ENCODE measurements at places on chromosomes 11 and 22.

DNA sequence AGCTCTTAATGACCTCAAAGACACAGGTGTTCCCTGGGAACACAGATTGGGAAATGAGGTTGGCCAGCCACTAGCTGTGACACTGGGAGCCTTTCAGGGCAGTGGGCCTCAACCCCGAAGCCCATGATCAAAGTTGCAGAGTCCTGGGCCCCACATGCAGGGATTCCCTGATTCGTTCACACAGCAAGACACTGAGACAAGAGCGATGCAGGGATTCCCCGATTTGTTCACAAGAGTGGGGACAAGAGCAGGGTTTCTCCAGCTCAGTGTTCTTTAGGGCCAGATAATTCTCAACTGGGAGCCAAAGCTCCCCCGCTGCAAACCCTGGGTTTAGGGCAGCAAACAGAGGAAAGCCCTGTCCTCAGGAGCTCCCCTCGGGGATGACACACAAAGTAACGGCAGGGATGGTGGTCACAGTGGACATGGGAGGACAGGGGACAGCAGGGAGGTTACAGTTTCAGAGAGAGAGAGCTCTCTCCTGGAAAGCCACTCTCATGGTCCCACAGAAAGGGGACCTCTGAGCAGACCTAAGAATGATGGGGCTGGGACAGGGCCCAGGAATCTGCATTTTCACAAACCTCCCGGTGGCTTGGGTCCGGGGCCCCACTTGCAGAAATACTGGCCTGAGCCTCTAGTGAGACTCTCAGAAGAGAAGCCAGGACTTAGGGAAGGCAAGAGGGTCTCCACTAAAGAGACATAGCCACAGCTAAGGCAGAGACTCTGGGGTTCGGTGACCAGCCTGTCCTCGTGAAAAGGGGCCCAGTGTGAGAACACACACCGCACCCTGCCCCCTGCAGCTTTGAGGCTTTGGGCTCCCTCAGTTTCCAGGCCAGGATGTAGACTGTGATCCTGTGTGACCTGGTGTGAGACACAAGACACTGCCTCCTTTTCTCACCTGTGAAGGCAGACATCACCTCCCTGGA, 7.4 kb upstream of the GNAZ start:
- DNase-seq: no peak

DNA sequence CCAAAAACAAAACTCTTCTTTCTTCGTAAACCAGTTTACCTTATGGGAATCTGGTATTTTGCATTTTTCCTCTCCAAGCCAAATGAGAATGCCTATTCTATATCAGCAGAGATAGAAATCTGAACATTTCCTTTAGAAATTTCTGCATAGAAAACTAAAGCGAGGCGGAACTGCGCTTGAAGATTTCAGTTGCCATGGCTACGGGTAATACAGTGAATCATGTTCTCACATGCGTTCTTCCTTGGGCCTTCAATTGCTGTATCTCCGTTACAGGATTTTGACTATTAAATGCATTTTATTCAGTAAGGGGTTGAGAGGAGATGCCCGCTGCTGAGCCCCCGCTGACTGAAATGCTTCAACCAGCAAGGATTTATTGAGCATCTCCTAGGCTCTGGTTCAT, 108.2 kb upstream of the CRYBB3 start:
- no peak for DNase-seq

DNA sequence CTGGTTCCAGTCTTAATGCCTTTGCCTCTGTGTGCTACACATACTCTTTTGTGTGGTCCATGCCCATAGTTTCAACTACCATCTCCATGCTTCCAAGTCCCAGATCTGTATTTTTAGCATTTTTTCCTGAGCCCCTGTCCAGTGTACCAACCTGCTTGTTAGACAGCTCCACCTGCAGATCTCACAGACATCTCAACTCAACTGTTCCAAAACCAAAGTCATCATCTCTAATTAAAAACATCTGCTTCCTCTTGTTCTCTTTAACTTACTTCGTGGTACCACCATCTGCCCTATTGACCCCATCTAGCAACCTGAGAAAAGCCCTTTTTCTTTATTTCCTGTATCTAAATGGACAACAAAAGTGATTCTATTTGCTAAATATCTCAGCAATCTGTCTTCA, 8.6 kb upstream of the KMT2A start:
- no peak for DNase-seq

DNA sequence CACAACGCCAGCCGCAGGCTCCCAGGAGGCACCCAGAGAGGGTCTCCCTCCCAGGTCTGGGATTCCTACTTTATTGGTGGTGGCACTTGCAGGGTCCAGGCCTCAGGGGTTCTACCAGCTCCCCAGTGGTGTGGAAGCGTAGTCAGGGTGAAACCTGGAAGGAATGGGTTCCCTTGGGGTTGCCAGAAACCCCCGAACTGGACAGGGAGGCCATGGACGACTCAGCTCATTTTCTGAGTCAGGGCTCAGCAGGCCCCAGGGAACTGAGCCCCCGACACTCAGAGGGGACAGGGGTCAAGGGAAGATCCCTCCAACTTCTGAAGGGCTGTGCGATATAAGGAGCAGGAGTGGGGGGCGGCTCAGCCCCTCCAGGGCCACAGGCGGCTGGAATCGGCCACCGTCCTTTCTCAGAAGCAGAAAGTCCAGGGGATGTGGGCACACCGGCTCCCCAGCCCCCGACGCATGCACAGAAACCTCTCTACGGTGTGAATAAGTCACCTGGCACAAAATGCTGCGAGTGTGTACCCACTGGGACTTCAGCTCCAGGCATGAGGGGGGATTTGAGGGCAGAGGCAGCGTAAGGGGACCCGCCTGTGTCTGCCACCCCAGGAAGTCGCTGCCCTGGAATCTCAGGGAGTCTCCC, 25.1 kb downstream of the MRGPRG start:
- DNase-seq: peak; percentile 4

DNA sequence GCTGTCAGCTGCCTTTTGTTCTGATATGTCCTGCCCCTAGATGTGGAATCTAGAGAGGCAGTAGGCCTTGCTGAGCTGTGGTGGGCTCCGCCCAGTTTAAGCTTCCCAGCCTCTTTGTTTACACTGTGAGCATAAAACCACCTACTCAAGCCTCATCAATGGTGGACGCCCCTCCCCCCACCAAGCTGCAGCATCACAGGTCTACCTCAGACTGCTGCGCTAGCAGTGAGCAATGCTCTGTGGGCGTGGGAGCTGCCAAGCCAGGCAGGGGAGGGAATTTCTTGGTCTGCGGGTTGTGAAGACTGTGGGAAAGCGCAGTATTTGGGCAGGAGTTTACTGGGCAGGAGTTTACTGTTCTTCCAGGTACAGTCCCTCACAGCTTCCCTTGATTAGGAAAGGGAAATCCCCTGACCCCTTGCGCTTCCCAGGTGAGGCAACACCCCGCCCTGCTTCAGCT, 98.5 kb downstream of the SMCO4 start:
- no peak for DNase-seq

DNA sequence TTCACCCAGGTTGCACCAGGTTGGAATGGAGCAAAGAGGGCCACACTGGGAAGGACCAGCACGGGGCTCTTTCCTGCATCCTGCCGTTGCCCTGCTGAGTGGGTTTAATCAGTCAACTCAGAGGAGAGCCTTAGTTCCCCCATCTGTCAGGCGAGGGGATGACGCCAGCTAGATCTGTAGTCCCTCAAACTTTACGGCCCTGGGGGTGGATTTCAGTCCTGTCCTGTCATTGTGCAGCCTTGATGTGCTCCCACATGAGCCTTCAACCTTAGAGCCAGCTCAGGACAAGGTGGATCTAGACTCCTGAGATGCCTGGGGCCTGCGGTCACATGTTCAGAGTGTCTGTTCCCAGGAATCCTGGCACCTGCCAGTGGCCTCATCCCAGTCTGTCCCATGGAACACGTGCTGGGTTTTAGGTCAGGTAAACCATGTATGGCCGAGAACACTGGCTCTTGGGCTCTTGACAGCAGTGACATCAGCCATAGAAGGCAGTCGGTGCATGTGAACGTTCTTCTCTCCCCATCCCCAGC, 104.3 kb downstream of the BCR start:
- no peak for DNase-seq

- no peak for DNase-seq
These were observed 360.3 kb upstream of the PDGFD start for GRCh38 chr11:104524254-104524653.

DNA sequence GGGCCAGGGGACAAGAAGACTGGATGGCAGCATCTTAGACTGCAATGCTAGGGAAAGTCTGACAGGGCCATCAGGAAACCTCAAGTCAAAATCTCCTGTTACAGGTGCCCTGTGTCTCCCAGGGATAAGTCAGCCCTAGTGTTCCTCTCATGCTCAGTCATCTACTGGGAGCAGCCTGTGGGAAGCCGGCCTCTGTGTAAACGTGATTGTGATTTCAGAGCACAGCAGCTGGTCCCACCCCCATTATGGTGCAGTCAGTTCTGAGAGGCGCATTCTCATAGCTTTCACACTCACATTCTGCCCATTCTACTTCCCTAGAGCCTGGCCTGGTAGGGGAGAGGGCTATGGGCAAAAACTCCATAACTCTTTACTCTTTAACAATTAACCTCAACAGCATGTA, 7.2 kb upstream of the SLN start:
- no peak for DNase-seq

DNA sequence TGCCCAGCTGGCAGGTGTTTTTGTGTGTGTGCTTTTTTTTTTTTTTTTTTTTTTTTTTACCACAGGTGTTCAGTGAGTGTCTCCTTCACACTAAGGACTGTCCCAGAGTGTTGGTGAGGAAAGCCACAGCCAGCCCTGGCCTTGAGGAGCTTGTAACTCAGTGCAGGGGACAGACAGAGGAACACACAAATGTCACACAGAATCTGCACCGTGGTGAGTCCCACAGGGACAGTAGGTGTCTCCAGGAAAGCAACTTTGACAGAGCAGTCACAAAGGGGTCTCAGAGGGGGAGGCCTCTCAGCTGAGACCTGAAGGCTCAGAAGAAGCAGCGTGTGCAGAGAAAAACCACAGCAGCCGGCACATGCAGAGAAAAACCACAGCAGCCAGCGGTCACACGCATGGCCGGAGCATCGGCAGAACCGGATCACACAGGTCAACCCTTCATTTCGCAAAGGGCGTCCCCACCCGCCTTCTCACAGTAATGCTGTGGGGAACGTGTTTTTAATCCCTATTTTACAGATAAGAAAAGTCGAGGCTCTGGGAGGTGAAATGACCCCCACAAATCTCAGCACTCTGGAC, 101.7 kb upstream of the PRR5 start:
- DNase-seq: no peak

- no peak for DNase-seq
These were observed 404 bp downstream of the DCHS1 start for GRCh38 chr11:6655020-6655789.

GRCh38 chr11:64101461-64101860, 64.5 kb downstream of the MACROD1 start:
- no peak for DNase-seq

GRCh38 chr22:41596776-41597634, 7.4 kb upstream of the PMM1 start:
- DNase-seq: peak; percentile 70

- DNase-seq: peak; percentile 37
These were observed 16.0 kb downstream of the STARD10 start for GRCh38 chr11:72777755-72778278.

GRCh38 chr11:95456714-95457491, 225.9 kb upstream of the SESN3 start:
- no peak for DNase-seq

GRCh38 chr11:102603091-102603490, 22.0 kb downstream of the MMP20 start:
- DNase-seq: no peak

GRCh38 chr11:101456812-101457211, 127.0 kb downstream of the TRPC6 start:
- no peak for DNase-seq

DNA sequence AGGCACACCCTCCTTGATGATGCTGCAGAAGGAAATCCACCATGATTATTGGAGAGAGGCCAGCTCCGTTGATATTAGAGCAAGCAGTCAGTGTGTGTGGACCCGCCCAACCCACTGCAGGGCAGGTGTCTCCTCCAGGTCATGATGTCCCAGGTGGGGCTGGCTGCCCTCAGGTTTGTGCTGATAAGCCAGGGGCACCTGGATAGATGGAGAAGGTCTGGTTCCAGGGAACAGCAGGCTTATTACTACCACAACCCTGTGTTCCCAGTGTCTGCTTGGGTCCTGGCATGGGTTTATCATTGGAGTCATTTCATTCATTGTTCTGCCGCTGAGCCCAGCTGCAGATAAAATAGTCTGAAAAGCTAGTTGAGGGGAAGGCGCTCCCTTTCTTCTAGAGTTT, 181.1 kb upstream of the NECTIN1 start:
- peak; percentile 74 for DNase-seq

GRCh38 chr11:99911116-99911515, 776.0 kb upstream of the ARHGAP42 start:
- no peak for DNase-seq

DNA sequence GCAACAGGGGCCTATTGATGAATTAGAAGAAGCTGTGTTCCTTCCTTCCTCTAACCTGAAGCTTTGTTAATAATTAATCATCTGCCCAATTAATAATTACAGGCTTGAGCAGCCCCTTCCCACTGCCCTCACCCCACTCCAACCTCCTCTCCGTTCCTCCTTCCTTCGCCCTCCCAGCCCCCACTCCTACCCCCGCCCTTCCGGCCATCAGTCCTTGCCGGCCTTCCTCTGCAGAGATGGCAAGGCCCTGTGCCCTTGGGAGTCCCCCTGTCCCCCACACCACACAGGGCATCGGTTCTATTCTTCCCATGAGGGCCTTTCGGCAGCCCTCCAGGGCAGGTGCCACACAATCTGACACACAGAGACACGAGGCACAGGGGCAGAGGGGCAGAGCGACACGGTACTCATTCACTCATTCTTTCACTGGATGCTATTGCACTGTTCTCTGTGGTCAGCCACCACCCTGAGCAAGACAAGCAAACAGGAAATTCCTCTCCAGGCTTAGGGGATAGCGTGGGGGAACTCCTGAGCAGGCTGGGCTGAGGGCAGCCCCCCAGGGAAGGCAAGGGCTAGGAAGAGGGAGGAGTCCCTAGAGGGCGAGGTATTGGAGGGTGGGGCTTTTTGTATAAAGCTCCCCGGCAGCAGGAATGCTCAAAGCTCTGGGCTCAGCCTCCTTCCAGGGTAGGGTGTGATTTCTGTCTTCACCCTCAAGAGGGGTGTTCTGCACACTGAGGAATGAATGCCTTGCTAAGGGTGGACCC, 14.7 kb downstream of the MGAT3 start:
- peak; percentile 34 for DNase-seq

GRCh38 chr11:65884716-65885092, 3.6 kb downstream of the FIBP start:
- peak; percentile 83 for DNase-seq

GRCh38 chr11:1397146-1397861, 7.6 kb downstream of the BRSK2 start:
- no peak for DNase-seq

DNA sequence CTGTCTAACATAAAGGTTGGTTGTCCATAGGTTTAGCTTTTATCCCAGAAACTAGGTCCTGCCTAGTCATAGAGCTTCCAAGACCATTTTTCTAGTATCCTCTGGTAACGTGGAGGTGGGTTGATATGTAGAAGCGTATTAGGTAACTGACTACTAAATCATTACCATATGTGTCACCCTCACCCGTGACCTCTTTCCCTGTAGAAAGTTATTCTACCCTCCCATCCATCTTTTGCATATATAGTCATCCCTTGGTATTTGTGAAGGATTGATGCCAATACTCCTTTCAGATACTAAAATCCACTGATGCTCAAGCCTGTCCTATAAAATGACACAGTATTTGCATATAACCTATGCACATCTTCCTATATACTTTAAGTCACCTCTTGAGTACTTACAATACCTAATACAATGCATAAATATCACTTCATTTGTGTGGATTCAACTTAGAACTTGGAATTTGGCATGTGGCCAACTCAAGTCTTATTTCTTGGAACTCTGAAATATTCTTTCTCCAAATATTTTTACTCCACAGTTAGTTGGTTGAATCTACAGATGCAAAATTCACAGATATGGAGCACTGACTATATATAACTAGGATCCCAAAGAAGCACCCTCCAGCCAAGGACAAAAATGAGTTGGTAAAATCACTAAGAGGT, 497.0 kb upstream of the TENM4 start:
- DNase-seq: no peak
